Left lung (tissue), 14 donors: ENCODE measurements at places on chromosomes 7 and 10. TPM values are rescaled to one million over a fixed set of nuclear protein-coding genes. Genes with fewer than 3 reads are reported as not detected.

The C10orf105 gene
- 0.70 TPM for polyA plus RNA-seq

The RAB19 gene
- polyA plus RNA-seq, result 0.97 TPM

The PLCE1 gene
- 18.2 TPM for polyA plus RNA-seq

The PRPS1L1 gene
- polyA plus RNA-seq, result not detected

The SMO gene
- polyA plus RNA-seq, result 64.4 TPM

DNA sequence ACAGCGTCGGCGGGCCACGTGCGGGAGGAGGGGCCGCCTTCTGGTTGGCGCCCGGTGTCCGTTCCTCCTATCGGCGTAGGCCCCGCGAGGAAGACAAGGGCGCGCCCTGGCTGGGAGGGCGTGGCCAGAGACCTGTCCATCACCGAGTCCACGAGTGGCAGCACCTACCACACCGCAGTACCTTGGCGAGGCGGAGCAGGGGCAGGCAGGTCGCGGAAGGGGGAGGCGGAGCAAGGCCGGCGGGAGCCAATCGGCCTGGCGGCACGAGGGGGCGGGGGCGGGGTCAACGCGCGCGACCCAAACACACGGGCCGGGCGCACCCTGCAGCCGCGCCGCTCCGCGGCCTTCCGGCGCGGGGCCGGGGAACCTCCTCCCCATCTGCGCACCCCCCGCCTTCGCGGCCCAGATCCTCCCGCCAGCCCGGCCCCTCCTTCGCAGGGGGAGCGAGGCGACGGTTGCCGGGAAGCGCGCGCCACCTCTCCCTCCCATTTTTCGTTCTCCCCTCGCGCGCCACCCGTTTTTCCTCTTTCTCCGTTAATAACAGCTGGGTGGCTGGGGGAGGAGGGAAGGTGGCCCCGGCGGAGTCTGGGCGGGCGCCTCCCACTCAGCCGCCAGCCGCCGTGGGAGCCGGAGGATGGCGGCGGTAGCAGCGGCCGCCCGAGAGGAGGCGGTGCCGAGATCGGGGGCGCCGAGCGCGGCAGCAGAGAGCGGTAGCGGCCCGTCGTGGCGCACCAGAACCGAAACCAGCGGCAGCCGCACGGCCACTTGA, at the start of gene ZNRF2:
TSS of gene ZNRF2 (plus strand) at position 300 of the 769 bp plus-strand sequence. CDS start 761 bp downstream, outside the sequence.
- peak; percentile 100 for DNase-seq

DNA sequence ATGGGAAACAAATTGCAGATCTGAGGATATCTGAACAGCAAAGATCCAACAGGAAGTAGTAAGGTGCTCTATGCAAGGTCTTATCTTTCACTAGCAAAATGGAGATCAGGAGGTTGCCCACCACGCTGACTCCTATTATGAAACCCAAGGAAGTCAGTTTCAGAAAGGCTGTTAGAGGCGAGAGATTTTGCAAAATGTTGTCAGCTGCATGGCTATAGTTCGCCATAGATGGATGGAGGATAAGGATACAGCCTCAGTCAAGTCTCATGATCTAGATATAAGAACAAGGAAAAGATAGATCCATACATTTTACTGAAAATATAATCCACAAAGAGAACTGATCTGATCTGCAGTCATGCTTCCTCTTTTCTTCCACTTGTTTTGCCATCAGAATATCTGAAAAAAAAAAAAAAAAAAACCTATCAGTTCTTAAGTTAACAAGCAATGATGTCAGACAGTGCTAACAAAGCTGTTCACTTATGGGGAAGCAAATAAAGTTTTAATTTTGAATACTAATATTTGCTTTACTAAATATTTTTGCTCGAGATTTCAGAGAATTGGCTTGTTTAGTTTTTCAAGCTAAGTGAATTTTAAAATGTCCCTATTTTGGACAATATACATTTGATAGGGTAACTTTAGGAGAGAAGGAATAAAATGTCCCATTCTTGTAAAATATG, 2.0 kb downstream of the GPR85 start:
- DNase-seq, result no peak

DNA sequence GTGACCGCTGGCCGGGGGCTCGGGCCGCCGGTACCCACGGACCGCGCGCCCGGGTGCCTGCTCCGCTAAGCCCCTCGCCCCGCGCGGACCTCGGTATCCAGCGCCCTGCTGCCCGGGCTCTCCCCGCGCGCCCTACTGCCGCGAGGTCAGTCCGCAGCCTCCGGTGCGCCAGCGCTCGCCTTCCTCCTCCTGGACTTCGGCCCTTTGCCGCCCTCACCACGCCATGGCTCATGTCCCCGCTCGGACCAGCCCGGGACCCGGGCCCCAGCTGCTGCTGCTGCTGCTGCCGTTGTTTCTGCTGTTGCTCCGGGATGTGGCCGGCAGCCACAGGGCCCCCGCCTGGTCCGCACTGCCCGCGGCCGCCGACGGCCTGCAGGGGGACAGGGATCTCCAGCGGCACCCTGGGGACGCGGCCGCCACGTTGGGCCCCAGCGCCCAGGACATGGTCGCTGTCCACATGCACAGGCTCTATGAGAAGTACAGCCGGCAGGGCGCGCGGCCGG, 483 bp downstream of the GDF10 start:
- no peak for DNase-seq

DNA sequence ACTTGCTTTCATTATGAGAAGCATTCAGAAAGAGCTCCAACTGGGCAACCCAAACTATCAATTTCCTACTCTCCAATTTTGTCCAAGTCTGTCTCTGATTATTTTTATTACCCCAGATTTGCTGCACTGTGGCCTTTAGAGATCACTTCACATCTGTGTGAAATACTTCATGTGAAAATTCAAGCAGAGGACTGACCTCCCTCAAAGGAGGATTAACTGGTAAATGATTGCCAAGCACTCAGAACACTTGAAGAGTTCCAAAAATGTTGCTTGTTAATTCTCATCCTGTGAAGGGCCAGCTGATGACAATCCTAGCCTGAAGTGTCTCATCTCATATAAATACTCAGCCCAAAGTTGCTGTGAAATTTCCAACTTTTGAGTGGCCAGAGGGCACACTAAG, 182.8 kb upstream of the DGKB start:
- DNase-seq, result no peak

- DNase-seq, result no peak
These were observed 156.0 kb downstream of the PLCE1 start for GRCh38 chr10:94149702-94150101.

DNA sequence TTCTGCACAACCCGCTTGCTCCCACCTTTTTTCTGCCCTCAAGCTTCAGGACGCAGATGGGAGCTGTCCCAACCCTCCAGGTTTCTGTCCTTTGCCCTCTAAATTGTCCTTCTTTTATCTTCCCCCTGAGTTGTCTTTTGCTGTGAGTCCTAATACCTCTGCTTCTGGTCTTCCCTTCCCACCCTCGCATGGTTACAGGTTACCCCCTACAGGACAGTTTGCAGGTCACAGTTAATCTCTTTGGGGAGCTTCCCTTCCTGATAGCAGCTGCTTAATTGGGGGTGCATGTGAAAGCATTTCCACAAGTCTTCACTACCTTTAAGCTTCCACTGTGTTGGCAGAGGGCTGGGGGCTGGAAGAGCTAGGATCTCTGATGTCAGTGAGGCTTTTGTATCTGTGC, 121.5 kb upstream of the CXCL12 start:
- no peak for DNase-seq

DNA sequence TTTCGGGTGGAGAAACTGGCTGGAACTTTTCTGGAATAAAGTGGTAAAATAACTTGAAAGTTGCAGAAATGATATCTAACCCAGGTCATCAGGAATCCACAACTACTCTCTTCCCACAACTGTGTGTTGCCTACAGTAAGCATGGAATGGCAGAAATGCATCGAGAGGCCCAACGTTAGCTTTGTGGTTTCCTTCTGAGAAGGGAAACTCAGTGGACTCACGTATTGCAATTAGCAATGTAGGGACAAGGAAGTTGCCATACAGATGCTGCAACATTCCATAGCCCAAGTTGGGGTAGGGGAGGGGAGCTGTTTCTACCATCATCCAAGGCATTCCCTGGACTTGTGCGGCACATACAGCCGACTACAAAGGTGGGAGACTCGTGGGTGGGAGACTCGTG, 1.9 kb downstream of the PON1 start:
- DNase-seq, result no peak

- no peak for DNase-seq
These were observed 154.3 kb downstream of the ARHGAP21 start for GRCh38 chr10:24569330-24569796.

- DNase-seq, result no peak
These were observed 292.7 kb downstream of the CAMK1D start for GRCh38 chr10:12642036-12642435.

DNA sequence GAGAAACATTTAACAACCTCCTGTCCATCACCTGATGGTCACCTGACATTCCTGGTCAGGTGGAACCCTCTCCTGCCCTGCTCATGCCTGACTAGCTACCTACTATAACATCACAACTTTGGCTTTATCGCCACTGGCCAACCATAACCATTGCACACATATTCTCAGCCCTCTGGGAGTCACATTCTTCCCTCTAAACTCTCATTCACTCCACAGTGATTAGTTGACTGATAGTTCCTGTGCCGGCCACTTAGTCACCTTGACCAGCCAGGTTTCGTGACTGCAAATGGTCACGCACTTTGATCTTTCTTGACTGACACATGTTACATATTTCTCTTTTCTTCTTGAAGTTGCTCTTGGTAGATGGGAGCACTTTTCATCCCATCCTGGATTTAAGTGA, 50.1 kb downstream of the GNAI1 start:
- no peak for DNase-seq

DNA sequence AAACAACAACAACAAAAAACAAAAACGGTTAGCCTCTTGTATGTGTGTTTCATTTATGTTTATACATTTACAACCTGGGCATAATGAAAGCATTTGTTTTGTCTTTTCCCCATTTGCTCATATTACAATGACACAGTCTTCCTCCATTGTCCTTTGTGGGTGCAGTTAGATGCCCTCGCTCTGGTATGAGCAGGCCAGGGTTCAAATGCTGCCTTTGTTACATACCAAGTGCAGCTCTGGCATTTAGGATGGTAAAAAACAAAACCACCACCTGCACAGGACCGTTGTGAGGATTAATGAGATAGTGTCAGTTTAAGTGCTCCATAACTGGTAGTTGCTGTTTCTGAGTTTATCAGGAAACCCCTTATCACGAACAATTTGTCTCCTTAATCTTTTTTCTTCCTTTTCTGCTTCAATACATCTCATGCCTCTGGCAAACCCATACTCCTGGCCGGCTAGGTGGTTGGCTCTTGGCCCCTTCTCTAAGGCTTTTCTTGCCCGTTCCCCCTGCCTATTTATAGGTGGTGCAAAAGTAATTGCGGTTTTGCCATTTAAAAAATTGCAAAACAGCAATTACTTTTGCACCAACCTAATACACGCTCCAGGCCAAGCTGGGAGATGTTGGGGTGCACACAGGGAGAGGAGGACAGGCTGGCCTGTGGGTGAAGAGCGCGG, 18.6 kb upstream of the TMEM225B start:
- no peak for DNase-seq

- DNase-seq, result no peak
These were observed 51.1 kb downstream of the LMTK2 start for GRCh38 chr7:98157761-98158160.

- DNase-seq, result no peak
These were observed 17.4 kb upstream of the ZNF273 start for GRCh38 chr7:64885520-64886240.

- DNase-seq, result no peak
These were observed 15.6 kb upstream of the KMT2C start for GRCh38 chr7:152451356-152451755.

DNA sequence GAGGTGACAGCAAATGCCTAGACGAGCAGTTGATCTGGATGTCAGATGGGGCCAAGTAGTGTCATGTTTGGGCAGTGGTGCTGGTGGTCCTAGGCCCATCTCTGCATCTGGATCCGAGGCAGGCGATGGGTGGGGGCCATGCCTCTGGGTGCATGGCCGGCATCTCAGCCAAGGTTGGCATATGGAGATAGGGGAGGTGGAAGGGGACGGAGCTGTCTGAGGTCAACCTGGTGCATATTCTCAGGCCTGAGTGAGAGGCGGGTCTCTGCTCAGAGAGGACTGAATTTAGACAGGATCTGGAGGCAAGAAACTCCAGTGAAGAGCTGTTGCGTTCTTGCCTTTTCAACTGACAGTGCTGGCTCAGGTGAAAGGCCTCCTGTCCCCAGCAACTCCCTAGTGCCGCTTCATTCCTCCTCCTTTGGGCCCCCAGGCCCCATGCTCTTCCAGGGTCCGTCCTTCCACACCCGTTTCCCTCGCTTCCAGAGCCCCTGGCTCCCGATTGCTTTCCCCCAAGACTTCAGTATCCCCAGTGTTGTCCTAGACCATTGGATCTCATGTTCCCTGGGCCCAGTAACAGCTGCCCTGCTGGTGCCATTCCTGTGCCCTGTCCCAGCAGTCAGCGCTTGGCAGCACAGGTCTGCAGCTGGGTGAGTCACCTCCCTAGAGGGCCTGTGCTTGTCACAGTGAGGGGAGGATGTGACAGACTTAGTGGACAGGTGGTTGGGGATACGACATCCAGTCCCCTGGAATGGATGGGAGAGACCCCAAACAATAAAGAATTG, 32.6 kb downstream of the GBX1 start:
- peak; percentile 19 for DNase-seq

GRCh38 chr7:142876236-142876960, 9.1 kb downstream of the TRPV6 start:
- DNase-seq, result no peak
